ENCODE measurements at places on chromosomes 7 and 10.

DNA sequence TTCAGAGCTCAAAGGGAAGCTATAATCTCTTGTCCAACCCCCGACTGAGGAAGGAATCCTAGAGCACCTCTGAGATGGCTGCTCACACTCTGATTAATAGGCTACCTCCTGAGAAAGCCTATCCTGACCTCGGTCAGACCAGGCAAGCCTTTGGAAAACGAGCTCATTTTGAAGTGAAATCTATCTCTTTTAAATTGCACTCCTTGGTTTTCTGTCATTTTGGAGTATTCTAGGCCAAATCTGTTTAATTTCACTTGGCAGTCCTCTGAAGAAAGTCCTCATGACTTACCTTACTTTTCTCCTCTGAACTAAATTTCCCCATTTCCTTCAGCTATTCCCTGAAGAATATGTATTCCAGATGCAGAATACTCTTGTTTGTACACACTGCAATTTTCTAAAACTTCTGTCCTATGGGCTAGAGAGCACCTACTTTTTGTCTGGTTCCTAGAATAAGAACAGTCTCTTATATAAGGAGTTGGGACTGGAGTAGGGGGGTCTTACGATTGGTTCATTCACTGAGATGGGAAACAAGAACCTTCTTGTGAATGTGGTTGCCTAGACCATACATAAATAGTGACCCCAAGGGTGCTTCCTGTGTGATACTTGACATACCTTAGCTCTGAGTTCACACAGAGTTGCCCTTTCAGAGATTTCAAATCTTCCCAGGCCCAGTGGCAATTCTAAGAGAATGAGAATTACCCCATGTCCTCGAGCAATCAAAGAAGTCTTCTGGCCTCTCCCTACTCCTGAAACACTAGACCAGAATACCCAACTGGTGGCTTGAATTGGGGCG is 31.9 kb upstream of the HPS1 start:
- DNase-seq, result no peak
- no peaks in the 10 kb centered on the region for H3K36me3 ChIP-seq
- no peak overlapping the region for H3K27ac ChIP-seq

DNA sequence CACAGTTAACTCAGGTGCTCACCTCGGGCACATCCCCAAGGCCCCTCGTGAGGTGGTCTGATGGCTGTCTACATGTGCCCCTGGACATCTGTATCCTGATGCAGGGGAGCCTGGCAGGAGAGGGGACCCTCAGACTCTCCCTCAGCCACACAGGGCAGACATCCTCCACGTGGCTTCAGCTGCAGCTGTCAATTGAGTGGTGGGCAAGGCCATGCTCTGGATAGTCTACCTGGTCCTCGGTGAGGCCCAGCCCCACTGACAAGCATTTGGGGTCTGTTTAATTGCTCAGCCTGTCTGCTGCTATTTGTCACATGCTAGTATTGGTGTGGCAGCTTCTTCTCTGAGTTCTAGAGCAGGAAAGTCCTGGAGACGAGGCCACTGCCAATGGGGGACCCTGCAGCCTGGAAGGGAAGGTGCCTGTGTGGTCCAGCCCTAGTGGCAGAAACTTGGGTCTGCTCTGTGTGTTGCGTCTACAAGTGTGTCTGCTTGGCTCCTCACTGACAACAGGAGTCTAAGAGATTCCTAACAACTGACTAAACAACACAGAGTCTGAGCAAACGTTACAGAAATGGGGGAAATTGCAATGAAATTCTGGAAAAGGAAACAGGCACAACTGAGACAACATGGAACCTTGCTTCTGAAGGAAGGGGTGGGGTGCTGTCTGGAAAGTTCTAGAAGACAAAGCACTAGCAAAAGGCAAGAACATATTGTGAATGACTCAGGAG is 59.3 kb upstream of the IGFBP3 start:
- H3K27me3 ChIP-seq, result no peaks in the 10 kb centered on the region
- H3K36me3 ChIP-seq, result no peaks in the 10 kb centered on the region
- no peak overlapping the region for H3K4me3 ChIP-seq
- no peak overlapping the region for H3K27ac ChIP-seq

GRCh38 chr7:78134256-78134655 is 335.7 kb downstream of the PHTF2 start:
- H3K27me3 ChIP-seq, result peaks cover 21% of the 10 kb centered on the region
- no peak overlapping the region for H3K27ac ChIP-seq
- no peaks in the 10 kb centered on the region for H3K4me1 ChIP-seq
- no peaks in the 10 kb centered on the region for H3K36me3 ChIP-seq

DNA sequence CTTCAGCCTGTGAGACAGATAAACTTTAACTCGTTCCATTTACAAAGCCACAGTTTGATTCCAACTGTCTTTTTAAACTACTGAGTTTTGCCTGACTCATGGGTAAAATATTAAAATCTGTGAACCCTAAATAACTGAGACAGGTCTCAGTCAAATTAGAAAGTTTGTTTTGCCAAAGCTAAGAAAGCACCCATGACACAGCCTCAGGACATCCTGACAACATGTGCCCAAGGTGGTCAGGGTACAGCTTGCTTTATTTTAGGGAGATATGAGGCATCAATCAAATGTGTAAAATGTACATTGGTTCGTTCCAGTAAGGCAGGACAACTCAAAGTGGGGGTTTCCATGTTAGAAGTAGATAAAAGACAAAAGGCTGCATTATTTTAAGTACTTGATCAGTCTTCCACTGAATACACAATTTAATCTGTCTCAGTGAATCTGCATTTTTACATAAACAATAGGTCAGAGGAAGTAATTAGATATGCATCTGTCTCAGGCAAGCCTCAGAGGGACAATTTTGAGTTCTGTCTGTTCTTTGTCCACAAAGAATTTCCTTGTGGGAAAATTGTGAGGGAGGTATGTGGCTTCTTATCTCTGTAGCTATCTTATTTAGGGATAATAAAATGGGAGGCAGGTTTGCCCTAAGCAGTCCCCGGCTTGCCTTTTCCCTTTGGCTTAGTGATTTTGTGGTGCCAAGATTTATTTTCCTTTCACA is 11.0 kb upstream of the PIP start:
- H3K4me1 ChIP-seq, result no peaks in the 10 kb centered on the region
- H3K27ac ChIP-seq, result no peak overlapping the region
- H3K27me3 ChIP-seq, result no peaks in the 10 kb centered on the region

GRCh38 chr10:61841338-61841875 is 60.1 kb upstream of the ARID5B start:
- no peak overlapping the region for H3K27ac ChIP-seq
- H3K4me3 ChIP-seq, result no peak overlapping the region
- no peaks in the 10 kb centered on the region for H3K27me3 ChIP-seq

DNA sequence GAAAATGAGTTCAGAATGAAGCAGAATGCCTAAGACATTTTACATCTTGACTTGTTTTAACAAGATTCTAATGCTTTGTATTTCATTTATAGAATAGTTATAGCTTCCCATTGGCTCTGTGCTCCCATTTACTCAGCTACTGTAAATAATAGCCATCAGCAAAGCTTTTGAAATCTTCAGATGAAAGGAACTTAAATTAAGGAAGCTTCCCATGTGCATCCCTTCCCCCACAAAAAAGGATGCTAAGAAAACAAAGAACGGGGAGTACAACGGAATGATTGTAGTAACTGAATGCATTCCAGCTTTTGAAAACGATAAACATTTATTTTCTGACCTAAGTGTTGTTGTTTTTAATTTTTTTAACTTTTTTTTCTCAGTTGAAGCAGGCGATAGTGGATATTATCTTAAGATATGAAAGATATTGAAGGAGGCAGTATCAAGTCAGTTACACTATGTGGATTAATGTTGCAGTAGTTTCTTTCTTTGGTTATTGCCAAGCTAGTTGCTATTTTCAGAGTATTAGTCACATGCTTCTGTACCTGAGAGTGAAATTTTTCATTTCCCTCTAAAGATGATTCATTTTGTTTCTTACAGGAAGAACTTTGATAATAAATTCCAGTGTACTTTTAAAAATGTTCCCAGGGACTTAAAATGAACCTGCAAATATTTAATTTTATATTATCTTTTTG is 129.2 kb downstream of the KCND2 start:
- DNase-seq, result no peak
- H3K27ac ChIP-seq, result no peak overlapping the region
- no peaks in the 10 kb centered on the region for H3K27me3 ChIP-seq
- no peaks in the 10 kb centered on the region for H3K4me1 ChIP-seq

- no peaks in the 10 kb centered on the region for H3K27me3 ChIP-seq
- 0 out of 2 replicates have a peak, but pooled peaks cover 3% of the 10 kb centered on the region for H3K4me1 ChIP-seq
- no peak overlapping the region for H3K4me3 ChIP-seq
- H3K36me3 ChIP-seq, result no peaks in the 10 kb centered on the region
- no peak overlapping the region for H3K27ac ChIP-seq
- no peak for DNase-seq
These were observed 248.1 kb downstream of the AHR start for GRCh38 chr7:17546592-17546991.

GRCh38 chr10:59075576-59075975 is 100.9 kb upstream of the PHYHIPL start:
- no peak overlapping the region for H3K27ac ChIP-seq
- H3K4me3 ChIP-seq, result no peak overlapping the region
- no peak for DNase-seq
- no peaks in the 10 kb centered on the region for H3K36me3 ChIP-seq

DNA sequence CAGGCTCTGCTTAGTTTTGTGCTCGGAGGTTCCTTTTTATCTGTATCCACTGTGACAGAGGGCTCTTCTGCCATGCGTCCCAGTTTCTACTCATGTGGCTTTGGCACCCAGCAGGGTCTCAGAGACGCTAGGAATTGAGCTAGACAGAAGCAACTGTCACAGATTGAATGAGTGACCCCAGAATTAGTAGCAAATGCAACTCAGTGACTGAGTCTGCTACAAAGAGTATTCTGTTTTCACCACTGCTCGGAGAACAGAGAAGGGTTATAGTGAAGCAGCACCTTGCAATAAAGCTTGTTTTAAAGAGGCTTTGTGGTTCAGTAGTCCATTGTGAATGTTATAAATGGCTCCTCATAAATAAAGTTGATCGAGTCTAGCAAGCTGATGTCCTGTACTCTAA is 113.2 kb downstream of the DNAH11 start:
- no peak for DNase-seq
- no peak overlapping the region for H3K27ac ChIP-seq
- no peaks in the 10 kb centered on the region for H3K36me3 ChIP-seq
- H3K27me3 ChIP-seq, result no peaks in the 10 kb centered on the region
- H3K4me3 ChIP-seq, result no peak overlapping the region
- no peaks in the 10 kb centered on the region for H3K4me1 ChIP-seq

- H3K27me3 ChIP-seq, result no peaks in the 10 kb centered on the region
- H3K4me1 ChIP-seq, result peaks cover 8% of the 10 kb centered on the region
- no peak overlapping the region for H3K4me3 ChIP-seq
- DNase-seq, result no peak
- no peak overlapping the region for H3K27ac ChIP-seq
- H3K36me3 ChIP-seq, result no peaks in the 10 kb centered on the region
These were observed 10.0 kb upstream of the PRPS1L1 start for GRCh38 chr7:18037609-18038008.

- peaks cover 39% of the 10 kb centered on the region for H3K4me1 ChIP-seq
- H3K27ac ChIP-seq, result peak overlapping the region; percentile 49
- H3K4me3 ChIP-seq, result no peak overlapping the region
- DNase-seq, result no peak
These were observed 110.4 kb downstream of the HIPK2 start for GRCh38 chr7:139667377-139667776.

DNA sequence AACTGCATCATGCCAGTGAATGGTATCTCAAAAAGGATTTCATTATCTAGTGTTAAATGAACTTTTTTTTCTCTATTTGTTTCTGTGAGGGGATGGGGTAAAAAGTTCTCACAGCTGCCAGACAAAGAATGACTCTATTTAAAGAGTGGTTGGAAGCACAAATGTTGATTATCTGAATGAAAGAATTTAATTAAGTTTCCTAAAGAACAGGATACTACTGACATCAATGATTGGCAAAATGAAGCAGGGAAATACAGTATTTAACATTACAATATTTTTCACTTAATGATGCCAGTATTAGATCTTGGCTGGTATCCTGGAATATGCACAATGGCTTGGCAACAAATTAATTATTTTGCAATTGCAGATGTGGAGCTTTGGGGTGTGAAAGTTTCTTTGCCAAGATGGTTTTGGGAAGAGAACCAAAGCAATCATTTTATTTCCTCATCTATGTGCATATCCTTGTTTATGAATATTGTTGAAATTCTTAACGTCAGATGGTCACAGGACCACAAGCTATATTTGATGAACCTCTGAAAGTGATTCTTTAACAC is 336.8 kb downstream of the ARL4A start:
- no peak for DNase-seq
- H3K27me3 ChIP-seq, result no peaks in the 10 kb centered on the region
- H3K36me3 ChIP-seq, result no peaks in the 10 kb centered on the region
- no peak overlapping the region for H3K27ac ChIP-seq

DNA sequence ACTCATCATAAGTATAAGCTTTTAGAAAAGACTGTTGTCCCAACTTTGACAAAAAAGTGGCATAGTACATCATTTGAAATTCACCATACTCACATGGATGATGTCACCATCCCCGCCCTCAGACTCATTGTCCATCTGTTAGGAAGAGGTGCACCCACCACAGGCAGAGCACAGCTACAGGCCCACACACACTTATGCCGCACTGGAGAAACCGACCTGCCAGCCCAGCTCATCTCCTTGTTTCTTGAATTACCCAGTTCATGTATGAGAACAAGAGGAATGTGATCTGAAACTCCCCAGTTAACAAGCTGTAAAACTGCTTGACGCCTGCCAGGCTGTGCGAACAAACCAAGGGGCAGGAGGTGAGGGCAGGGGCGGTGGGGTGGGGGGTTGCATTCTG is 312.0 kb downstream of the DPP6 start:
- H3K4me3 ChIP-seq, result no peak overlapping the region
- no peaks in the 10 kb centered on the region for H3K4me1 ChIP-seq
- DNase-seq, result no peak
- H3K27me3 ChIP-seq, result no peaks in the 10 kb centered on the region
- H3K36me3 ChIP-seq, result no peaks in the 10 kb centered on the region

Measured in HCT116 (cell line).